ENCODE measurements at places on chromosomes 1 and 21.

GRCh38 chr1:178323067-178323466, 173.7 kb downstream of the CLEC20A start:
- DNase-seq: no peak

DNA sequence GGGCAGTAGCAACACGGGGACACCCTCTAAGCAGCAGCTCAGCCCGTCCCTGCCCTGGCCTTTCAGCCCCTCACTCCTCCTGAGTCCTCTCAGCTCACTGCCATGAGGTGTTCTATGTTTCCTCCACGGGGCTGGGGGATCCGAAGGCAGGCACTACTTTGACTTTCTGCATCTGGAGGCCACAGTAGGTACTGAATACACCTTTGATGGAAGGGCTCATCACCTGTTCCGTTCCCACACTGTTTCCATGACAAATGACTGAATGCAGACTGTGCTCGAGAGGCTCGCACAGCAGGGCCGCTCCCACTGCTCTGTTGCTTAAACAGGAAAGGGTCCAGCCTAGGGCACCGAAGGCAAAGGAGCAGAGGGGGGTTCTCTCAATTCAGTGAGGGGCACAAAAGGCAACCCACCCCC, 77.6 kb upstream of the DNAH14 start:
- no peak for DNase-seq

DNA sequence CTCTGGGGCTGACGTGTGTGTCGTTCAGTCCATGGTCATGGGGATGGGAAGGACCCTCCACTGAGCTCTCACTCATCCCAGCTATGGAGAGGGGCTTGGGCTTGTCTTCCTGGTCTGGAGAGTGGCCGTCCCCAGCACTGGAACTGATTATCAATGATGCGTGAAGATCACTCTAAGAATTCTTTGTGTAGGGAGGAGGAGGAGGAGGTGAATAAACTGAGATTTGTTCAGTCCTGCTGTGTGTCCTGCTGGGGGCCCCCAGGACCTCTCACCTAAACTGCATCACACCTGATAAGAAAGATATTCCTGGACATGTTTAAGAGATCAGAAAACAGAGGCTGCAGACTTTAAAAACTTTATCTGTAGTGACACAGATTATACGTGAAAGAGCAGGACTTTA, 21.2 kb downstream of the RHOU start:
- no peak for DNase-seq

DNA sequence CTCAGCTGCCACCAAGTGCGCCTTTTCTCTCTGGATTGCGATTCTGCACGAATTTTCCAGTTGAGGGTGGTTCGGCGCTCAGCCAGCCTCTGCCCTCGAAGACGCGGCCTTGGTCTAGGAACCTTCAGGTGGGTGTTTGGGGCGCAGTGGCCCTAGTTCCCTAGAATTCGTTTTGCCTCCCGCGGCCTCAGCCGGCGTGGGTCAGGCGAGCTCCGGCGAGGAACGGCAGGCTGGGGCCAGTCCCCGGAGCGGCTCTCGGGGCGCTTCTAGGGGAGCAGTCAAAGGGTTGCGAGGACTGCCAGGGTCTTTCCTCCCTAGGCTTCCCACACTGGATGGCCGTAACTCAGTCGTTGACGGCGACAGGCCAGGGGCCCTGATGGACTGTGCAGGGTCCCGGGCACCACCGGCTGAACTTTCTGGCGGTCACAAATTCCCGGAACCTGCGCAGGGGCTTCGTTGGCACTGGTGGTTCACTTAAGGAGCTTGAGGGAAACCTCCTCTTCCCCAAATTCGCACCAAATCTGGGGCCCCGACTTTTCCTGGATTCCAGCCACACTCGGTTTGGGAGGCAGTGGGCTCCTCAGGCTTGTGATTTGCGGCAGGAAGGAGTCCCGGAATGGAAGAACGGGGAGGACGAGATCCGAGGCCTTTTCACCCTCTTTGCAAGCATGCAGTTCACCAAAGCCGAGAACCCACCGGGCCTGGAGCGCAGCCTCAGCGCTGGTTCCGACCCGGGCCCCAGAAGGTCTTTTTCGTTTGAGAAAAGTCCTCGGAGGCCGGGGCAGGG, 1.2 kb downstream of the DMBX1 start:
- DNase-seq: no peak

GRCh38 chr1:227270554-227270953, 47.7 kb downstream of the CDC42BPA start:
- no peak for DNase-seq

DNA sequence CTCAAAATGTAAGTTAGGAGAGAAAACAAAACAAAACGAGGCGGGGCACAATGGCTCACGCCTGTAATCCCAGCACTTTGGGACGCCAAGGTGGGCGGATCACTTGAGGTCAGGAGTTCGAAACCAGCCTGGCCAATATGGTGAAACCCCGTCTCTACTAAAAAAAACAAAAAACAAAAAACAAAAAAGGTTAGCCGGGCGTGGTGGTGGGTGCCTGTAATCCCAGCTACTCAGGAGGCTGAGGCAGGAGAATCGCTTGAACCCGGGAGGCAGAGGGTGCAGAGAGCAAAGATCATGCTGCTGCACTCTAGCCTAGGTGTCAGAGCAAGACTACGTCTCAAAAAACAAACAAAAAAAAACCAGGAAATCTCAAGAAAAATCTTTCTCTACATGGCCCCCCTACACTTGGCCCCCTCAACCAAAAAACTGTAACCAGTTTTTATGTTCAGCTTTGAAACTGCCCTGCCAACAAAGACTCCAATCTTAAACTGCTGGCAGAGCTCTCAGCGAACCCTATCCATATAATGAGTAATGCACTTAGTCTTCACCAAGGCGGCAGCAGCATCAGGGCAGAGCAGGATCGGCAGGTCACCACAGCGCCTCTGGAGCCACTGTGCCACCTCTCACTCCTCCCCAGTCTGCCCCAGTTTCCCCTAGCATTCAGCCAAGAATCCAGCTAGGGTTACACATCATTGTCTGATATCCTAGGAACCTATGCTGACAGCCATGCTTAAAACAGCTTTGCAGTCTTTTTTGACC, 71.7 kb downstream of the JAK1 start:
- DNase-seq: no peak
